ENCODE measurements at places on chromosomes 4 and X.
A peak's percentile ranks its signal among the peaks of the same experiment; 100 is the strongest.

- no peak for DNase-seq
These were observed 5.4 kb upstream of the ASB5 start for GRCh38 chr4:176274441-176274840.

- no peak for DNase-seq
These were observed 537.1 kb upstream of the CXorf51A start for GRCh38 chrX:147351644-147352043.

DNA sequence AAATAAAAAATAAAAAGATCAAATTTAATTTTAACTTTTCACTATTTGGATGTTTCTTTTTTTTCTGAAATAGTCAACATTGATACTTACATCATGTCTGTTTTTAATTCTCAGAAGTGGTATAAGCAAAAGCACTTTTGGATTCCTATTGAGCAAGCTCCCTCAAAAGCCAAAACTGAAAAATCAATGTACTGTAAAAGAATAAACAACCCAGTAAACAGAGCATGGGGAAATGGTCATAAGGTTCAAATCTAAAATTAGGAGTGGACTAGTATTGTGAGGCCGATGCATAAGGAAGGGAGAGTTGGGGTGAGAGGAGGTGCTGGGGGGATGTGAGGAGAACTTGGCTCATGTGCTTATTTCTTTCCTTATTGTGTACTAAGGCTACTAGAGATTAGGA is 37.9 kb downstream of the NUDT6 start:
- DNase-seq: no peak

- DNase-seq: peak; percentile 54
These were observed 29.0 kb downstream of the NOP14 start for GRCh38 chr4:2934077-2934812.

DNA sequence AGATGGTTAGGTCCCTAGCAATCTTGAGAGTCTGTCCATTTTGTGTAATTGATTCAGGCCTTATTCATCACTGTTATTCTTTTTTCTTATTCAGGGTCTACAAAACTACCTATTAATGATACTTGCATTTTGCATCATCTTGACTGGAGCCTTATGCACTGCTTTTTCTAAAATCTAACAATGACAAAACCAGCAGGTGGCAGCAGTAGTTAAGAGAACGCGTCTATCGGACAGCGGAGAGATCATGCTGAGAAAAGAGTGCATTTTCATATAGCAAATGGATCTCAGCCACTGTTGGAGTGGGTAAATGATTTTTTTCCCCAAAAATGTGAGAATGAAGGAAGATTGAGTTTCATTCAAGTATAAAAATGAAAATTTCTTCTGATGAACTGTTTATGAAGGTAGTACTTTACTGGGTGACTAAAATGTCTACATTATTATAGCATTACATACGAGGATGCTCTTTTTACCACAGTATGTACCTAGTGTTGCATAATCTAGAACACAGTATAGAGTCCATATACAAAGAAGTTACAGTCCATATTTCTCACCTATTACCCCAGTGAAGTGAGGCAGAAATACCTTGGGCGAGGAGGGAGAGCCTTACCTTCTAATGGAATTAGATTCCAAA is 43.2 kb downstream of the TMEM144 start:
- DNase-seq: peak; percentile 51

DNA sequence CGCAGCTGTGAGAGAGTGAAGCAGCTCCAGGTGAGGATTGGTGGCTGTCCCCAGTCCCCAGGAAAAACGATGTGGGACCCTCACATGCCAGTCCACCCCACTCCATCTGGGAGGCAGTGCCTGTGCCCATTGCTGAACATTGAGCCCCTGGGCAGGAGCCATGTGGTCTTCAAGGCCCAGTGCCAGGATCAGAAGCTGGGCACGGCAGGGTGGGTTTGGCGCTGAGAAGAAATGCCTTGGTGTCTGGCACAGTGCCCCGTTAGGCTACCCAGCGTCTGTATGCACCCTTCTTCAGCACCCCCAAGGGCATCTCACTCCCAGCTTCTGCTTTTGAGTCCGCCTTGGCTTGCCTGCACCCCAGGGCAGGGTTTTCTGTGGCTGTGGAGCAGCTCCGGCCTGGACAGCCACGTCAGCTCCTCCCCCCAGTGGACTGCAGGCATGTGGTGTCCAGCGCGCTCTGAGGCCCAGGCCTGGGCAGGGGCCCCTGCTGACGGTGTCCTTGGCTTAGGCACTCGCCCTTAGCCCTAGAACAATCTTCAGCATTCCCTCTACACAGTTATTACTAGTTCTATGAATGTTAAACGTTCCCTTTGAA is 28.6 kb downstream of the RGS12 start:
- DNase-seq: no peak
